ENCODE measurements at places on chromosomes 7 and 10. TPM values are rescaled to one million over a fixed set of nuclear protein-coding genes. Genes with fewer than 3 reads are reported as not detected.

GRCh38 chr10:734481-734880 lies 45.0 kb upstream of the DIP2C start:
- H3K4me3 ChIP-seq, result no peak overlapping the region
- no peaks in the 10 kb centered on the region for H3K4me1 ChIP-seq
- H3K27me3 ChIP-seq, result no peaks in the 10 kb centered on the region
- no peaks in the 10 kb centered on the region for H3K36me3 ChIP-seq
- DNase-seq, result no peak

DNA sequence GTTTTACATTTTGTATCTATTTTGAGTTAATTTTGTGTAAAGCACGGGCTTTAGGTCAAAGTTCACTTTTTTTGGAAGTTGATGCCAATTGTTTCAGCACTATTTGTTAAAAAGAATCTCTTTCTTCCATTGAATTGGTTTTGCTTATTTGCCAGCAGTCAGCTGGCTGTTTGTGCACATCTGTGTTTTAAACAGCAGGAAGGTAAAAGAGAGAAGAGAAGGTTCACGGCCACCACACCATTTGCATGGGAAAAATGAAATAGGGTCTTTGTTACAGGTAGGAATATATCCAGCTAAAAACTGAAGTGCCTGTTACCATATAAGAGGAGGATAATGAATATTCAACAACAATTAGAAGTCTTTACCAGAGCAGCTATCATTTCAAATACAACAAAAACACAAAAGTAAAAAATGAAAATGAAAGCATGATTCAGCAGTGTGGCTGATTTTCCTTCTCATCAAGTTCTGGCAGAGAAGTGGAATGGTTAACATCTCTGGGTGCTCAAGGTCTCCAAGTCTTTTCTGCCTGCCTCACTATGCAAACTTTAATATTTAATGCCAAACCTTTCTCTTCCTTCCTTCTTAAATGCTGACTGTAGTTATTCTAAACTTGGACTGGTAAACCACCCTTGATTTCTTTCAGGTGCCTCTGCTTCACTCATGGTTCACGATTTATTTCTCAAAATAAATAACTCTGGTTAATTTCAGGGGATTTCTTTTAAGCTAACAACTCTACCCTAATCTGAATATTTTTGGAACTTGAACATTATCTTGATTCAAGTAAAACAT lies 841.5 kb downstream of the GRM8 start:
- no peak overlapping the region for H3K27ac ChIP-seq
- no peaks in the 10 kb centered on the region for H3K4me1 ChIP-seq
- no peaks in the 10 kb centered on the region for H3K27me3 ChIP-seq
- DNase-seq, result no peak
- no peak overlapping the region for H3K4me3 ChIP-seq
- H3K36me3 ChIP-seq, result no peaks in the 10 kb centered on the region

- no peaks in the 10 kb centered on the region for H3K36me3 ChIP-seq
- no peak overlapping the region for H3K4me3 ChIP-seq
- H3K27ac ChIP-seq, result no peak overlapping the region
Measured at GRCh38 chr7:141558544-141559183, 7.5 kb downstream of the AGK start.

DNA sequence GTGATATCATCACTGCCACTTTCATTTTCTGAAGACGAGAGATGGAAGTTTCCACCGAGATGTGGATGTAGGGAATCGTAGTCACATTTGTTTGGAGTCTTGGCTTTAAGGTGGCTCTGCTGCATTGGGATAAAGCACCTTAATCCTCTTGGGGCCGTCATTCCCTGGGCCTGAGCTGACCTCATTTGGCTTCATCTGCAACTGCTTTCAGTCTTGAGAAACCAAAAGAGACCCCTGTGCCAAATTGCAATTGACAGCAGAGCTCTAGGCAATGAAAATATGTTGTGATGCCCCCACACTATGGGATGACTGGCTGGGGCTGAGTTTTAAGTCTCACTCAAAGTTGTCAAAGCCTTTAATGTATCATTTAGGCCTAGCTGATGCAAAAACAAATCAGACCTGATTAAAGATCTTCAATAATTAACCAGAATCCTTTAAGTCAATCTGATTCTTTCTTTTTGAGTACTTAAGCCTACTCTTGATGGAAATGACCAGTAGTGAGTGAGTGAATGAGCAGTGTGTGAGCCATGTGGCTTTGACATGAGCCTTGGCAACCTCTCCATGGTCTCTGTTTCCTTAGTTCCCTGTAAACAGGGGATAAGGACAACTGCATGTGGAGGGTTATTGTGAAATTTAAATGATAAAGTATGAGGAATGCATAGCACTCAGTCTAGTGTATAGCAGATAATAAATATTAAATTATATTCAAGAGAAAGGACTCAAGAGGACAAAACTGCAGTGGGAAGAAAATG lies 155.0 kb downstream of the BMPER start:
- no peaks in the 10 kb centered on the region for H3K36me3 ChIP-seq
- H3K27me3 ChIP-seq, result no peaks in the 10 kb centered on the region
- no peaks in the 10 kb centered on the region for H3K4me1 ChIP-seq
- H3K27ac ChIP-seq, result no peak overlapping the region

- peaks cover 49% of the 10 kb centered on the region for H3K27me3 ChIP-seq
- DNase-seq, result no peak
- peak overlapping the region; percentile 82 for H3K27ac ChIP-seq
- H3K4me3 ChIP-seq, result no peak overlapping the region
- peaks cover 11% of the 10 kb centered on the region for H3K4me1 ChIP-seq
Measured at GRCh38 chr7:27106181-27106900, 3.9 kb upstream of the HOXA2 start.

DNA sequence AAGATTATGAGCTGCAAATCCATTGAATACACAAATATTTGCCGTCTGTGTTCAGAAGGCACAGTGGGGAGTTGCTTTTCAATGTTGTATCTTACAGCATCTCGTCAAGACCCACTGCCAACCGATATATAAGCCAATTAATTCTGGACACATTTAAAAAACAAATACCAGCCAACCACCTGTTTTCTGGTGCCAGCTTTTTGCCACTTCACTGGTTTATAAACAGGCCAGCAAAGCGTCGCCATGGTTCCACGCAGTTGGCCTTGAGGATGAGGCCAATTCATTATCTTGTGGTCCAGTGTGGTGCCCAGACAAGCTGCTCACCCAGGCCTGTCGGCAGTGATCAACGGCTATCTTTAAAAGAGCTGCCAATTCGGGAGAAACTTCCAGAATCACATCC lies 321.0 kb downstream of the TCERG1L start:
- H3K4me1 ChIP-seq, result peaks cover 5% of the 10 kb centered on the region
- no peaks in the 10 kb centered on the region for H3K27me3 ChIP-seq
- H3K27ac ChIP-seq, result no peak overlapping the region
- H3K36me3 ChIP-seq, result no peaks in the 10 kb centered on the region

DNA sequence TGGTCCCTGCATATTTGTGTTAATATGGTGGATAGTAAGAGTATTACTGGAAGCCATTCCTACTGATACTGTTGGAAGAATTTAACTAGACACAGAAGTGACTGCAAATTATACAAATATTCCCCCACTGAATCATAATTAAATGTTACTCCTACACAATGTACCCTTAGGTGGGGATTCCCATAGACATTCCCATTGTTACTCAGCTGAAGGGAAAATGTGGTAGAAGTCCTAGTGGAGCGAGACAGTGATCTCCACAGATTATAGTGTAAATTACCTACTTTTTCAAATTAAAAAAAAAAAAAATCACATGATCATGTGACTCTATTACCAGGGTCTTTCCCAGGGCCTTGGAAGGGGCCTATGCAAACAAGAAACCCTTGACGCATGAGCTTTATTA lies 611.8 kb downstream of the LRMDA start:
- H3K36me3 ChIP-seq, result no peaks in the 10 kb centered on the region
- H3K27me3 ChIP-seq, result no peaks in the 10 kb centered on the region
- no peak for DNase-seq
- no peak overlapping the region for H3K27ac ChIP-seq

DNA sequence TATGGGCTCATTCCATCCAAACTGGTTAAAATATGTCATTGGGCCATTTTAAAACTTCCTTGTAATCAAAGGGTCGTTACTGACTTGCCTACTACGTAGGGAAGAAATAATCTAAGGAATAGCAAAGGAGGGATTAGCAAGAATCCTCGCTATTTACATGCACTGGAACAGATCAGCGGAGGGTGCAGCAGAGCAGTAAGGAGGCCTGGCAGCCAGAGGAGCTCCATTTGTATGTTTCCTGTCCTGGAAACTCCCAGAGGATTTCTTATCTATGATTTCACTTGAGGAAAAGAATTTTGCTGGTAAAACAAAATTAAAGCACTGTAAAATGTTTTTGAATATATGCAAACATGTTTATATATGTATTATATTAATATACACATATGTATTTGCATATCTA lies 107.3 kb downstream of the TPK1 start:
- H3K36me3 ChIP-seq, result no peaks in the 10 kb centered on the region
- H3K27me3 ChIP-seq, result no peaks in the 10 kb centered on the region
- H3K4me1 ChIP-seq, result no peaks in the 10 kb centered on the region
- no peak overlapping the region for H3K4me3 ChIP-seq
- DNase-seq, result no peak

DNA sequence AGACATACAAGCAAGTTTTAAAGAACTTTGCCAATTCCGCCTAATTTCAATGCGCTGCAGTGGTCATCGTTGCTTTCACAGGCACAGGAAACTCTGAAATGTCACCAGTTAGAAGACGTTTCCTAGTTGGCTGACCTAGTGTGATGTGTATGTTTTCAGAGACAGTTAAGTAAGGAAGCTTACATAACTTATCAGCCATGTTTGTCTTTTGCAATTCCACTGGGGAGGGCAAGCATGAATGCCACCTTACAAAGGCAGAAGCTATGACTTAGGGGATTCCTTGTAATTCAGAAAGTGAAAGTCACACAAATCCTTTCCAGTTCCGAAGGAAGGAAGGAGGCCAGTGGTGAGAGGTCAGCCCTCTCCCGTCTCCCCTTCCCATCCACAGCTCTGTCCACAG lies 15.0 kb upstream of the NPS start:
- DNase-seq, result no peak
- H3K4me3 ChIP-seq, result no peak overlapping the region
- H3K36me3 ChIP-seq, result no peaks in the 10 kb centered on the region
- H3K27me3 ChIP-seq, result no peaks in the 10 kb centered on the region
- H3K27ac ChIP-seq, result no peak overlapping the region
- H3K4me1 ChIP-seq, result no peaks in the 10 kb centered on the region

- H3K36me3 ChIP-seq, result no peaks in the 10 kb centered on the region
- DNase-seq, result no peak
- no peak overlapping the region for H3K27ac ChIP-seq
- no peaks in the 10 kb centered on the region for H3K4me1 ChIP-seq
- no peak overlapping the region for H3K4me3 ChIP-seq
Measured at GRCh38 chr10:17387861-17388503, 66.4 kb downstream of the ST8SIA6 start.

DNA sequence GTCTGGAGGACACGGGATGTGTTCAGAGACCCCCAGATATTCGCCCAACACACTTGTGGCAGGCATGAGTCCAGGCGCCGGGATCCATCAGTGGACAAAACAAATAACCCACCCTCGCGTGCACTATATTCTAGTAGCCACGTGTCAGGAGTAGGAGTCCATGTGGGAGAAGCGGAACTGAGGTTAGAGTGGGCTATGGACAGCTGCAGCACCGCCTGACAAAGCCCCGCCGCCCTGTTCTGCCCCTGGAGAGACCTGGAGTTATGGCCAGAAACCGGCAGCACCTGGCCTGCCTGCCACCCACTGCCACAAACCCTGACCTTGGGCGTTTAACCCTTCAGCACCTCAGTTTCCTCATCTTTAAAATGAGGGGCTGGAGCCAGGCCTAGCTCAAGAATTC lies 181.0 kb upstream of the RNF32 start:
- no peaks in the 10 kb centered on the region for H3K27me3 ChIP-seq
- H3K4me3 ChIP-seq, result no peak overlapping the region

GRCh38 chr7:144133307-144133706 lies 10.3 kb downstream of the OR2A14 start:
- no peak overlapping the region for H3K4me3 ChIP-seq
- no peaks in the 10 kb centered on the region for H3K27me3 ChIP-seq
- H3K27ac ChIP-seq, result no peak overlapping the region
- H3K4me1 ChIP-seq, result no peaks in the 10 kb centered on the region
- no peak for DNase-seq
- no peaks in the 10 kb centered on the region for H3K36me3 ChIP-seq

GRCh38 chr7:41029072-41029499 lies 673.8 kb downstream of the INHBA start:
- H3K36me3 ChIP-seq, result no peaks in the 10 kb centered on the region
- H3K27ac ChIP-seq, result no peak overlapping the region
- peak; percentile 49 for DNase-seq
- no peaks in the 10 kb centered on the region for H3K4me1 ChIP-seq
- no peaks in the 10 kb centered on the region for H3K27me3 ChIP-seq
- no peak overlapping the region for H3K4me3 ChIP-seq

DNA sequence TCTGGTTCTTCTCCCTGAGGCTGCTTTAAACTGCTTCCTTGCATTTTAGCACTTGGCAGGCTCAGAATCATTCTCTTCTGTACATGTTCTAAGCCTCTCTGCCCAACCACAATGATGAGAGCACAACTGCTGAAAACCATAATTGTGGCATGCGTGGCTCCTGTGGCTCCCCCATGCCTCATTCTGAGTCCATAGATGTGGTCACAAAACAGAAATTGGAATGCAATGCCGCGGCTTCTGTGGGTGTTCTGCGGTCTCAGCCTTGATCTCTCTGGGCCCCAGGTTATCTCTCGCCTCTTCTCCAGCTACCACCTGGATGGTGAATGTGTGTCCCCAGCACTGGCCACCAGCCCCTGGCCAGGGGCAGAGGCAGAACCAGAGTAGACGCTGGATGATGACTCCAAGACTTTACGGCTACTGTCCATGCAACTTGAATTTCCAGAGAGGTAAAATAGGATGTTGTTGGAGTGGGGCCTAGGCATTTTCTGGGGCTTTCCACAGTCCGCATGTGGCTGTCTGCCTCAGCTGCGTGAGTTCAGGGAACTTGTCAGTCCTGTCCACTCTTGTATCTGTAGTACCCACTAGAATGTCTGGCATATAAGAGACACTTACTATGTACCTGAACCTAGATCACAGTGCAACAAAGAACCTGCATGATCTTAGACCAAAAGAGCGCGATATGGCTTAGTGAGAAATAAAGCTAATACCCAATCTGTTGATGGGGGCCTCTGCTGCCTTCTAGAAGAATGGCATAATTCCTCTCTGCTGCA lies 52.4 kb upstream of the ADRB1 start:
- DNase-seq, result no peak
- peaks cover 19% of the 10 kb centered on the region for H3K4me1 ChIP-seq
- H3K4me3 ChIP-seq, result no peak overlapping the region
- H3K36me3 ChIP-seq, result no peaks in the 10 kb centered on the region
- H3K27ac ChIP-seq, result no peak overlapping the region

- H3K36me3 ChIP-seq, result no peaks in the 10 kb centered on the region
- no peaks in the 10 kb centered on the region for H3K27me3 ChIP-seq
- H3K4me1 ChIP-seq, result peaks cover 8% of the 10 kb centered on the region
- H3K27ac ChIP-seq, result no peak overlapping the region
- peak; percentile 9 for DNase-seq
Measured at GRCh38 chr7:27910326-27910725, 170.4 kb downstream of the TAX1BP1 start.

The AKR1C8 gene
- total RNA-seq, result not detected

The CABCOCO1 gene
- not detected for total RNA-seq

The SAMD9 gene
- total RNA-seq, result 7.5 TPM

The CYP3A5 gene
- 0.67 TPM for total RNA-seq

The NKX6-2 gene
- total RNA-seq, result not detected

The MSRB2 gene
- 15.4 TPM for total RNA-seq

The FOXL3 gene
- not detected for total RNA-seq

The NFE2L3 gene
- total RNA-seq, result 1.4 TPM

The TFEC gene
- 2.5 TPM for total RNA-seq
